T-cell (primary cell): ENCODE measurements at places on chromosomes 11 and 22.

GRCh38 chr11:31967404-31968130 is 123.3 kb upstream of the RCN1 start:
- DNase-seq: no peak

DNA sequence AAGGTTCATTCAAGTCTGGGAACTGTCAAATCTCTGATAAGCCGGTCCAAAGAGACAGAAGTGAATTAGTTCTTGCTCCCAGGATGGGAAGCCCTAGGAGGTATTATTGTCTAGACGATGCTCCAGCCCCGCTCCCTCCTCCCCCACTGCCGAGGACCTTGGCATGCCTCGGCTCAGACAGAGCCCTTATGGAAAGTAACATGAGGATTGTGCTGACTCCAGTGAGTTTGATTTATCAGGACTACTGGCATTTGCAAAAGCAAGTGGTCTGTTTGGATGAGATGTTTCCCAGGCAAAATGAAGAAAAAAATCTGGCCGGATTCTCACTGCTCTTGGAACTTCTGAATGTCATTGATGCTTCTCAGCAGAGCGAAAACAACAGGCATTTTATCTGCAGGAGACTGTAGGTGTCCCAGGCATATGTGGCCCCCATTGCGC is 341.0 kb downstream of the ETS1 start:
- DNase-seq: no peak

DNA sequence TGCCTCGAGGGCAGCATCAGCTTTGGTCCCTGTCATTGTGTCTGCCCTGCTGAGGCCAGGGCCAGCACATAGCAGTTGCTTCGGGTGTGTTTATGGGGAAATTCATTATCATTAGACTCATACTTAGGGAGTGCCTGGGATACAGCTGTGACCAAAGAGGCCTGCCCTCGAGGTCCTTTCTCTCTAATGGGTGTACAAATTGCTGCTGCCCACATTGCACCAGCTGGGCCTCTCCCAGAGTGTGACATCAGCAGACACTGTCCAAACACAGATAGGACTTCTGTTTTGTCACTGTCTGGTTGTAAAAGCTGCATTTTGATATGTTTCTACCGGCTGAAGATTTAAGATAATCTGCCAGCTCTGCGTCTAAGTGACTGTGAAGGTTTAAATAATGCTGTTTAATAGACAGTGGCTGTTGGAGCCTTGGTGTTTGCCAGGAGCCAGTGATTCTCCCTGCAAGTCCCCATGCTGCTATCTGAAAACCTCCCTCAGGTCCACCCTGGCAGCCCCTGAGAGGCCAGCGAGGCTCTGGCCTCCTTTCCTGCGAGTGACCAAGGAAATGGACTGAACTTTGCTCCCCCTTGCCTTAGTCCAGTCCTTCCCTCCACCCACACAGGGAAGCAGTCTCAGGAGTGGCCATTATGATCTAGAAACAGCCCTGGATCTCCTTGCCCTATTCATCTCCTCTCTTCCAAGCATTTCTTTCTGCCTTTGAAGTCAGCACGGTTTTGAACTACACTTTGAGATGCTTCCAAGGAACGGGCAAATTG is 505.2 kb downstream of the TBC1D22A start:
- DNase-seq: no peak

GRCh38 chr22:22351366-22351765 is 106.8 kb downstream of the VPREB1 start:
- DNase-seq: no peak

- DNase-seq: peak; percentile 40
Observed at GRCh38 chr11:35237860-35238715, 99.1 kb downstream of the CD44 start.

GRCh38 chr11:131691181-131692041 is 321.0 kb downstream of the NTM start:
- no peak for DNase-seq

GRCh38 chr11:27281740-27282590 is 81.0 kb downstream of the CCDC34 start:
- DNase-seq: no peak

GRCh38 chr11:46332568-46333393 is 14.5 kb upstream of the DGKZ start:
- peak; percentile 51 for DNase-seq

DNA sequence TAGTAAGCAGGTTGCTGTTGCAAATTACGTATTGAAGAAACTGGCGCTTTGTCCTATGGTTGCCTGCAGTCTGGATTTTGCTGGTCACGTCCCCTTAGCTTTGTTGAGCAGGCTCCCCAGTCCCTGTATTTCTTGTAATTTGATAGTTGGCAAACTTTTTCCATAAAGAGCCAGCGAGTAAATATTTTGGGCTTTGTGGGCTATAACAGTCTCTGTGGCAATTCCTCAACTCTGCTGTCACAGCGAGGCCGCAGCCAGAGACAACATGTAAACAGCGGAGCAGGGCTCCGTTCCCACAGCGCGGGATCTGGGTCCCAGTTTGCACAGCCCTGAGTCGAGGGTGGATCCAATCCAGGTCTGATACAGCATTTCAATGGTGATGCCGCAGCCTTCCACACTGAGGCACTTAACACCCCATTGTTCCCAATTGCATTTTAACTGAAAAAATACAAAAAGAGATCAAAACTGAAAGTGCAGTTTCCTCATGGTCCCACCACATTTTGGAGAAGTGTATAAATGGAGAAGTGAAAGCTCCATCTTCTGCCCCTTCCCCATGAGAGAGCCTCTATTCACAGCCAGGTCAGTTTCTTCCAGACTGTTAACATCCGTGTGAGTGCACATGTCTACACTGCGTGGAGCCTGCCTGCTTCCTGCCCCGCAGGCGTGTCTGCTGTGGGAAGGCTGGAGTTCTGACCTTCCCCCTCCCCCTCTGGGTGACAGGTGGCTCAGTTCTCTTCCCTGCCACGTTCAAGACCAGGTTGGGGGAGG is 89.1 kb downstream of the RPS6KA4 start:
- DNase-seq: no peak

DNA sequence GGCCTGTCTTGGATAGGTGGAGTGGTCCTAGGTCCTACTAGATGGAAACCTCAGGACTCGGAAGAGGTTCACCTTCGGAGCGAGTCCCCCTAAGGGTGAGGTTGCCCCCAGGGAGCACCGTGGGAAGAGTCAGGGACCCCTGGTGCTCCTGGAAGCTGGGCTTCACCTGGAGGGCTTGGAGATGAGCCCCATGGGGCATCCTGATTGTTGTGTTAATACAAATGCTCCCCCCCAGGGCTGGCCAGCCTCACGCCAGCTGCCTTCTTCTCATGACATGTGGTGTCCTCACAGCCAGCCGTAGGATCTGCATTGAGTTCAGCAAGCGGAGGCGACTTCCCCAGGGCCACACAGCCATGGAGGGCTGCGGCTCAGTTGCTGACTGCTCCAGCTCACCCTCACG is 1487.5 kb downstream of the BRD1 start:
- no peak for DNase-seq

- no peak for DNase-seq
Observed at GRCh38 chr11:131609337-131609736, 238.9 kb downstream of the NTM start.

DNA sequence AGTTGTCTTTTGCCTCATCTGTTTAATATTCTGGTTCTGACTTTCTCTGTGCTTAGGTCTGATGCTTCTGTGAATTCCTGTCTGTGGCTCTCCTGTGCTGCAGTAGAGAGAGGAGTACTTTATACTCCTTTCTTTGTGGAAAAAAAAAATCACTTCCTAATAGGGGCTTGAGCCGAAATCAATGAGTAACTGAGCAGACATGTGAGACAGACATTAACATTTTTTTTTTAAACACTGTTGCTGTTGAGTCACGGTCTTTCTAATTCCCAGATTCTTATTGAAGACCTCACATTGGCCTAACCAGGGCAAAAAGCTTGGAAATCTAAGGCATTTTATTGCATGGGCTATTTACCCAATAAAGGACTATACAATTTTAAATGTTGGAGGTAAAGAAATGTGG is 86.1 kb downstream of the GRM5 start:
- DNase-seq: no peak

- DNase-seq: no peak
Observed at GRCh38 chr11:12206529-12206928, 96.1 kb downstream of the MICAL2 start.

GRCh38 chr11:124922831-124923230 is 3.8 kb downstream of the HEPN1 start:
- DNase-seq: no peak

GRCh38 chr11:46248289-46249102 is 29.0 kb upstream of the CREB3L1 start:
- DNase-seq: no peak

DNA sequence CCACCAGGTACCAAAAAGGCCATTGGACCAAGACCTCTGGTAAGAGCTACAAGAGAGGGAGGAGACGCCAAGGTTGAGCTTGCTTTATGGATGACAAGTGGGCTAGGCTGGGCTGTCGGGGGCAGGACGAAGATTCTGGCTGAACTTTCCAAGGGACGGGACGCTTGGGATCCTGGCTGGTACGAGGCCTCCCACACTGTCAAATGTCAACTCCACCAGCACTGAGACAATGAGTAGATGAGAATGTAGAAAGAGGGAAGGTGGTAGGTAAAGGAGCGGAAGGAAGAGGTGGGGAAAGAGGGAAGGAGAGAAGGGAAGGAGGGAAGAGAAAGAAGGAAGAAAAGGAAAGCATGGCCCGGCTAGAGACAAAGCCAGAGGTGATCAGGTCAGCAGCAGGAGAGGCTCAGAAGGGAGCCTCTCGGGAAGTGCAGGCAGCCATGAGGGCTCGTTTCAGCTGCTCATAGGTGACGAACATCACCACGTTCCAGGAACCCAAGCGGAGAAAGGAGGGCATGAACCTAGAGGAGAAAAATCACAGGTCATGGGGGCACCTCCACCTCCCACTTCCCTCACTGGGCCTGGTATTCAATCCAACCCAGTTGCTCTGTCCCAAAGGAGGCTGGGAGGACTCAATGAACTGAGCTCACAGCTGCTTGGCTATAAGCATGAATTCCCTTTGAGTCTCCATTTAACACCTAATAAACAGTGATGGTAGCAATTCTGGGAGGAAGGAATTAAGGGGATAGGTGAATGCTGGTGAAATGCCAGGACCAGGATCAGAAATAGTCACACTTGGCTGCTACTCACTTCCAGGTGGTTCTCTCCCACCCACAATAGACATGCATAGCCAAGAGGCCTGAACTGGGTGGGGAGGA is 7.8 kb downstream of the UCP2 start:
- no peak for DNase-seq

DNA sequence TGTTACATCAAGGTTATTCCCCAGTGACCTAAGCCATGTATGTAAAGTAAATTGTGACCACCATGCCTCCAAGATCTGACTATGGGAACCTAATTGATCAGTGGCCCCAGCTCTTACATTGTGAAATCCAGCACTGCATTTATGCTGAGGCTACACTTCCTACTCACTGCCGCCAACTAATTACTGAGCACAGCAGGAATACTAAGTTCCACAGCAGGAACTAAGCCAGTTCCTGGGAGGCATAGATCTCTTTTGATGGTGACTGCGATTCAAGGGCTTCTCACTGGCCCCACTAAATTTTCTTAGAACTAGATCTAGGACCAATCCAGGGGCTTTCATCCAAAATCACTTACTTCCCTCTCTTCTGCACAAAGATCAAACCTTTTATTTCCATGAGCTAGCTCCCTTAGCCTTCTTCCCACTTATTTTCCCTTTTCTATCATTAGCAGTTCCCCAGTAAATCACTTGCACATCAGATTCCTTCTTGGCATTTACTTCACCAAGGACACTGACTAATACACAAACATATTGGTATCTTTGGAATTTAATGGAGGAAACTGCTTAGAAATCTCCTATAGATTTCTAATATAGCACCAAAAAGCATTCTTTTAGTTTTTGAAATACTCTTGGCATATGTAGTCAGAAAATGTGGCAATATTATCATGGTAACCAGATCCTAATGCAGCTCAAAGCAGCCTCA is 46.0 kb downstream of the CNTN5 start:
- DNase-seq: no peak

DNA sequence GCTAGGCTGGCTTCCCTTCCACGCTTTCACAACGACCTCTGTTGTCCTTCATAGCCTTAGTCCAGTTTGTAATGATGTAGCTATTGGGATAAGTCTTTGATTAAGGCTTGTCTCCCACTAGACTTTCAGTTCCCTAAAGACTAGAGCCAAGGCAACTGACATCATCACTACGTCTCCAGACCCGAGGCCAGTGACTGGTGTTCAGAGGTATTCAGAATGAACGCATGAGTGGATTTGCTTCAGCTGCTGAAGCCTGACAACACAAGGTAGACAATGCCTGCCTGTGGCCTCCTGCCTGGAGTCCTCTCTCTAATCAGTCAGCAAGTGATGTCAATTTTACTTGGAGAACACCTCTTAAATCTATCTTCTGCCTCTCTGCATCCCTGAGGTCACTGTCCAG is 13.6 kb downstream of the EFCAB6 start:
- DNase-seq: no peak

DNA sequence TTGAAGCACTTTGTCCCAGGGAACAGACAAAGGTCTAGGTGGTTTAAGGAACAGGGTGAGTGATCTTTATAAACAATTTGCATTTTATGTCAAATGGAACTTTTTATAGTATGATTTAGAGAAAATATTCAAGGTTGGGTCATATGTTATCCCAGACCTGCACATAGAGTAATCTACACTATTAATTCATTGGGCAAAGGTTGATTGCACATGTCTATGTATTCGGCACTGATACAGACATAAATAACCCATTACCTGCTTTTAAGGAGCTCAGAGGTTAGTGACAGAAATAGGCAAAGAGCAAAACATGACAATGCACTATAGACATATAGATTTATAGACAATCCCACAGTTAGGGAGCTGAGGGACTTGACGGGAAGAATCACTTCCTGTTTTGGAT is 141.5 kb upstream of the UBASH3B start:
- no peak for DNase-seq

DNA sequence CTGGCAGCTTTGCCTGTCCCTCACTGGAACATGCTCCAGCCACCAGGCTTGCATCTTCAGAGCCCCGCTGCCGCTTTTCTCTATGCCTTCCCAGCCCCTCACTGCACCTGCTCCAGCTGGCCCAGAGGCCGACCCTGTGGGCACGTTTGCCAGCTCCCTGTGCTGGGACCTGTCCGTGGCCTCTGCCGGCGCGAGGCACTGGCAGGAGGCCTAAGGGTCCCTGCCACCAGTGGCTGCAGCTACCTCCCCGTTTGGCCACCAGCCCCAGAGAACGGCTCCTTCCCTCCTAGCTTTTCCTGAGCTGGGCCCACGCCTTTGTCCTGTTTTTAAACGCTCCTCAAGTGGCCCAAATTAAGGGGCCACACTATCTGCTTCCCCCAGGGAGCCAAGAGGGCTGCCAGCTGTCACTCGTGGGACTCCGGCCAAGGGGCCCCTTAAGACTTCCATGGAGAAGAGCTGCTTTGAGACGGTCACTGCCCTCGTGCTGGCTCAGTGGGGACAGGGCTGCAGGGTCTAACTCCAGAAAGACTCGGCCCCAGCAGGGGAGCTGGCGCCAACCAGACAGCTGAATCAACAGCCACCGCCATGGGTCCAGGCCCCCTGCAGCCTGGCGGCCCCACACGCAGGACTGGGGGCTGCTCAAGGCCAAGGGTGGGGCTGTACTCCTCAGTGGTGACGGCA is 24.6 kb upstream of the WNT7B start:
- DNase-seq: no peak

- DNase-seq: no peak
Observed at GRCh38 chr22:17637490-17638181, 921 bp upstream of the BCL2L13 start.

GRCh38 chr11:15208378-15209222 is 93.9 kb downstream of the INSC start:
- DNase-seq: peak; percentile 69
